ENCODE measurements at places on chromosomes 16 and 17.

DNA sequence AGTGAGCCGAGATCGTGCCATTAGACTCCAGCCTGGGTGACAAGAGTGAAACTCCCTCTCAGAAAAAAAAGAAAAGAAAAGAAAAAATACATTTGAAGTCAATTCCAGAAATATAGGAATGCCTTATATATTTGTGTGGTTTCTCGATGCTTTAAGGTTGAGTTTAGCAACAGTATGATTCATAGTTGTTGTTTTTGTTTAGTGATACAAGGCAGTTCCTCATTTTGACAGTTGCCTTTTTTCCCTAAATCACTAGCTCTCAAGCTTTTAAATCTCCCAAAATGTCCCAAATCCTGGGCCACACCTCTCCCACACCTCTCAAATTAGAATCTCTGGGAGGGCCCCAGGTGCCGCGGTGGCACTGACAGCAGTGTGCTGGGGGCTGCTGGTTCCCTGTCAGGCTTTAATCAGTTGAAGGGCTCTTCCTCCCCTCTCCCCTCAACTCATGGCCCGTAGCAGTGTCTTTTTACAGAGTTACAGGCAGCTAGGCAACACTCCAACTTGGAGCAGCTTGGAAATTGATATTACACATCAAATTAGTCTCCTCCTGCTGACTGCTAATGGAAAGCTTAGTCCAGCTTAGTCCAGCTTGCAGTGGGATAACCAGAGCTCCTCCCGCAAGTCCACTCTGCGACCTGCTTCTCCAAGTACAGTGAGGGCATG is 58.4 kb downstream of the EPN2 start:
- no peak for DNase-seq

GRCh38 chr16:48619547-48619946 is 9.6 kb upstream of the N4BP1 start:
- DNase-seq: no peak

DNA sequence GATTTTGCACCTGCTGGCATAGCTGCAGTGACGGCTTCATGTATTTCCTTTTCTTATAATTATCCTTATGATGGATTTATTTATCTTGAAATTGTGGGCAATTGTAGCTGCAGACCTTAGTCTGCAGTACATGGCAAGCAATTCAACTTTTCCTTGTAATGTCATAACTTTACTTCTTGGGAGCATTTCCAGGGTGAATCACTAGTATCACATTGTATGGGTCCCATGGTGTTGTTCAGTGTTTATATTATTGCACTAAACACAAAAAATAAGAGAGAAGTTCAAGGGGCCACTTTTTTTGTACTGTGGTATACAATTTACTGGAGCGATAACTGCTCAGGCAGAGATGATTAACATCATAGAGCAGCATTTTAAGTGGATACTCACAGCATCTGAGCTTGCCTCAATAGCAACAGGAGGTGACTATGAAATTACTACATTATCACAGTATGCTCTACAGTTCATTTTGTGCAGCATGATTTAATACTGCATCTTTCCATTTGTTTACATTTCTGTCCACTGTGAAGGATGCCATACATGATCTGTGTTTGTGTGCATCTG is 169.5 kb downstream of the STX8 start:
- DNase-seq: no peak

DNA sequence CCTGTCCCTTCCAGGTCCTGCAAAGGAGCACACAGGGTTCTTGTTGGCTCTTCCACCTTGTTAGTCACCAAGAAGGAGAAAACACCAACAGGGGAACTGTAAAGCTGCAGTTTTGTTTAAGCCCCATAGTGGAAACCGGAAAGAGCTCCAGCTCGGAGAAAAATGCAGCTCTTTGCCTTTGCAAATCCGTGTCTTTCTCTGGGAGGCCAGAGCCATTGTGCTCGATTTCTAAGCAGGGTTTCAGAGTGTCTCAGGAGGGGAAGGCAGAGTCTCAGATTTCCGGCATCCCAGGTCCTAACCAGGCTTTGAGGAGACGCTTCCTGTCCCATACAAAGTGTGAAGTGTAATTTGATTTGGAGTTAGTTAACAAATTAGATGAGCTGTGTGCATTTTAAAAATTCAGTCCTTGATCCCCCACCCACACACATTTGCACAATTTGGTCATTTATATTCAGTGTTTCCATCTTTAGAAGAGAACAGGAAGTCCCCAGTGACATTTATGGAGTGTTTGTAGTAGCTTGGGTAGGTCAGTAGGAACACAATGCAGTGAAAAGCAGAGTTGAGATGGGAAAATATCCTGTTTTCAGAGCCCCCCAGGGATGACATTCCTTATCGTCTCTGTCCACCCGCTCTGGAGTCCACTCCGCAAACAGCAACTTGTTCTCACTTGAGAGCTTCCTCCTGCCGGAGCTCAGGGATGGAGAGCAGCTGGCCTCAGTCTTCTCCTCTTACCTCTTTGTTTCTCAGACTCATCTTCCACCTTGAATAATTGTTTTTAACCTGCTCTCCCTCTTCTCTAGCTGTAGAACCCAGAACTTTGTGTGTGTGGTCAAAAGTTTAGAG is 331.9 kb downstream of the SEC14L1 start:
- no peak for DNase-seq

DNA sequence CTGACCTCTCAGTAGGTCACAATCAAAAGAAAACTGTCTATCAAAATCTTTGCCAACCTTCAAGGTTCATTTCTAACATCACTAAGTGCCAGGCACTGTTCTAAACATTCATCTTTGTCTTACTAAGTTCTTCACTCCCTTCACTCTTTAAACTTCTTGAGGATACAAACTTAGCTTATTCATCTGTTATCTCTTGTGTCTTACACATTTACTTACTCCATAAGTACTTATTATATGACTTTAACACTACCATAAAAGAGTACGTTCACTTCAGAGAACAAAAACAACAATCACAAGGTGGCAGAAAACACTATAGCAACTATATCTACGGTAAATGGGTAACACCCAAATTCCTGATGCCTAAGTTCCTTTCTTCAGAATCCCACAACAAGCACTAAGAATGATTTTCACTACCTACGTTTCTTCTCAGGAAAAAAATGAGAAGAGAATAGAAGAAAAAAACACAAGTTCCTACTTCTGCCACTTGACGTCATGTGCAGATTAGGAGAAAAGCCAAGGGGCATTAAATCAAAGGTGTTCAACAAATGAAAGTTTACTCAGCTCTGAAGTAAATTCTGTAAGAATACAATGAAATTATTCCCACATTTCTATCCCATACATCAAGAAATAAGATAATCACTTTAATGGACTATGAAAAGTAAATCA is 29.2 kb downstream of the KANSL1 start:
- no peak for DNase-seq

DNA sequence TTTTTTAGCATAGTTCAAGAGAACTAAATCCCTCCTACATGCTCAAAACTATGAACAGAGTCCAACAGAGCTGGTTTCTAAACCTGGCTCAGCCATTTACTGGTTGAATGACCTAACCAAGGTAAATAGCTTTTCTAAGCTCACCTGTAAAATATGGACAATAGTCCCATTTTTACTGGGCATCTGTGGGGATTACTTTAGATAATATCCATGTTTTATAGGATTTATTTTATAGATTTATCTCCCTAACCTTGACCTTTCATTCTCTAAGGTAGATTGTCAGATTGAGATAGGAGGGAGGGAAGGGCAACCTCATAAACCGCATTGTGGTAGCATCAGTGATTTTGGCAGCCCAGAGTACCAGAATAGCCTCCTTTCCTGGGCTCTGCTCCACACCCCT is 178.5 kb upstream of the TOX3 start:
- DNase-seq: no peak

GRCh38 chr17:16417896-16418684 is 2.7 kb downstream of the TRPV2 start:
- no peak for DNase-seq

GRCh38 chr17:29645515-29646051 is 22.9 kb upstream of the CORO6 start:
- DNase-seq: no peak

- DNase-seq: no peak
These were observed 130.2 kb downstream of the C16orf95 start for GRCh38 chr16:87186876-87187533.

GRCh38 chr17:44118427-44119050 is 4.9 kb downstream of the HDAC5 start:
- DNase-seq: no peak

DNA sequence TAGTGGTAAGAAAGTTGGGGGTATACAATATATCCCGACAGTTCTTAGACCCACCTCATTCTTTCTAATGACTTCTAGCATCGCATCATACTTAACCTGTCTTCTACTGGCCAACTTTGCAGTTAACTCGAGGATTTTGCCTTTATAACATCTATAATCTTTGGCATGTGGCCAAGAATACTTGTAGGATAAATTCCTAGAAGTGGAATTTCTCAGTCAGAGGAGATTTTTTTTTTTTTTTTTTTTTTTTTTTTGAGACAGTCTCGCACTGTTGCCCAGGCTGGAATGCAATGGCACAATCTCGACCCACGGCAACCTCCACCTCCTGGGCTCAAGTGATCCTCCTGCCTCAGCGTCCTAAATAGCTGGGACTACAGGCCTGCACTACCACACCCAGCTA is 253.5 kb downstream of the MRTFB start:
- no peak for DNase-seq

DNA sequence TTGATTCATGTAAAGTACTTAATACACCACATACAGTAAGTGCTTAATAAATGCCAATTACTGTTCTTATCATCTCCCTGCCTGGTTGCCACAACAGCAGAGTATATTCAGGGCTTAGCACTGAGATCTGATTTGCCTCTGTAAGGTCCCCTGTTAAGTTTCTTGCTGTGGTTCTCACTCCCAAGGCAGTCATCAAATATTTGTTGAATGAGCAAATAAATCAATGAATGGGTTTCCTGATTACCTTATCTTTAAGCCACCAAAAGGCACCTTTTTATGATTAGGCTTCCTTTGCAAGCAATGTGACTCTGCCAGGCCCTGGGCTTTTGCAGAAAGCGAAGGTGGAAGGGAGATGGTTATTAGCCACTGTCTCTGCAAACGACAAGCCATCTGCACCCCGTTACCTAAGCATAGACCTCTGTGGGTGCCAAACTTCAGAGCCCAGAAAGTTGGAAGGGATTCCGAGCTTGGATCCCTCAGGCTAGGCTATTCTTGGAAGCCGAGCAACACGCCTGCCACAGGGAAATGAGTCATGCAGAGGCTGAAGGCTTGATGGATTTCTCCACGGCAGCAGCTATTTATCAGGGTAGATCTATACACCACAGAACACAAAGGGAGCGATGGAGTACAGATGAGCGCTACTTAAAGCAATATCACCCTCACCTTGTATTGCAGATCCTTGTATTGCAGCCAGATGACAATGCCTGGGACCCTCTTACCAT is 102.0 kb downstream of the GRIN2A start:
- DNase-seq: no peak

- no peak for DNase-seq
These were observed 36.2 kb downstream of the YPEL2 start for GRCh38 chr17:59367657-59368045.

- no peak for DNase-seq
These were observed 35.7 kb upstream of the SSTR5 start for GRCh38 chr16:1036726-1037393.

DNA sequence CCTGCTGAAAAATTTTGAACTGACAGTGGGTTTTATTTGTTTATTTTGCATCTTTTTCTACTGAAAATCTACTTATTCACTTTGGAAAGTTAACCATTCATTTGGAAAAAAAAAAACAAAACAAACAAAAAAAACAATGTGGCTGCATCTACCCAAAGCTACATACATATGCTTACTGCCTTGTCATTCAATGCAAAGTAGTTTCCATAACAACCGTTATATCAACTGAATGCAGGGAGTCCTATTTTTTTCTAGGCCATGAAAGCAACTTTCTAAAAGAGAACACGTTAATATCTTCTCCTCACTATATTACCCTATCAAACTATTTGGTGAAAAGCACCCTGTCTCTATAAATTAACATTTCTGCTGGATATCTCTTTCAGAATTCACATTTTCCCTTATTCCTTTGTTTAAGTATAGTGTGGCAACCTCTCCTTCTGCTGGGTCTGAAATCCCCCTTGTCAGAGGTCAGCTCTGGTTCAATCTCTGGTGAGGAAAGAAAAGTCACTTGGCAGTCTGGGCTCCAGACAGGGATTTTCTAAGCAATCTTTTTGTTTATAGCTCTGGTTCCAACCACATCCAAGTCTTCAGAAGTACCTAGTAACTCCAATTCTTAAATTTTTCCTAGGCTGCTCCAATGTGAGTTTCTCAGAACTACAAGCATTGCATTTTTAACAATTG is 528.4 kb upstream of the TOM1L1 start:
- no peak for DNase-seq

- no peak for DNase-seq
These were observed 7.7 kb upstream of the TBKBP1 start for GRCh38 chr17:47686276-47686635.

GRCh38 chr16:29650771-29651170 is 12.3 kb upstream of the SPN start:
- no peak for DNase-seq

DNA sequence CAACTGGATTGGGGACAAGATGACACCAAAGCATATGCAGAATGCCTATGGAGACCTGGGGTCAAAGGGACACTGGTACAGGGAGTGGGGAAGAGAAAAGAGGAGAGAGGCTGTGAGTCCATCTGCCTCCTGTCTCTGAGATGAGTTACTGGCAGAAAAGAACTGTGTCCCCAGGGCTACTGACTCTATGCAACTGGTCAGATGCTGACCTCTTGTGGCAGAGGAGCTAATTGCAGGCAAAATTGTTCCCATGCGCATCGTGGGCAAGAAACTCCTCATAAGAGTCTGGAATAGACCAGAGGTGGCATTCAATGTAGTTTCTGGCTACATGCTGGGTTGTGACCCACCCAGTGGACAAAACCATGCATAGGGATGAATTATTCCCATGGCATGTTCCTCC is 26.1 kb upstream of the MLKL start:
- peak; percentile 12 for DNase-seq

DNA sequence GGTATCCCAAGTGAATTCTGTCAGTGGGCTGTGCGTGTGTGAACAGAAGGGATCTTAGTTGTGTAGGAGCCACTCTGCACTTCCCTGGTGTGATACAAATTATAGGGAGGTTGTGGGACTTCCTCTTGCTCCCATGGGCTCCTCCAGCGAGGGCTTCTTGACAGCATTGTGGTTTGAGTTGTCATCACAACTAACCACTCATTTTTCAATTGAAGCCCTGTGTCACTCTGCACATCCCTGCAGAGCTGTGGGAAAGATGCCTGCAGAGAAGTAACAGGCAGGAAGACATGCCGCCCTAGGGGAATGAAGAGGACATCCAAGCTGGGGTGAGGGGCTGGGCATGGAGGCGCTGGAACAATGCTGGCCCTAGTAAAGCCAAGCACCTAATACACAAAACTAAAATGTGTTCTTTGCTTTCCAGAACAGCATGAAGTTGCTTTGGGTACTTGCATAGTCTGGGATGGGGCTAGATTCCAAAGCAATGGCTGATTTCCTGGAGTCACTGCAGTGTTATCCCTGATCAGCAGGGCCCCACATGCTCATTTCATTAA is 692.5 kb downstream of the TOX3 start:
- DNase-seq: no peak
